ENCODE measurements at places on chromosomes 16 and 17. TPM values are rescaled to one million over a fixed set of nuclear protein-coding genes. Genes with fewer than 3 reads are reported as not detected.
A peak's percentile ranks its signal among the peaks of the same experiment; 100 is the strongest.

DNA sequence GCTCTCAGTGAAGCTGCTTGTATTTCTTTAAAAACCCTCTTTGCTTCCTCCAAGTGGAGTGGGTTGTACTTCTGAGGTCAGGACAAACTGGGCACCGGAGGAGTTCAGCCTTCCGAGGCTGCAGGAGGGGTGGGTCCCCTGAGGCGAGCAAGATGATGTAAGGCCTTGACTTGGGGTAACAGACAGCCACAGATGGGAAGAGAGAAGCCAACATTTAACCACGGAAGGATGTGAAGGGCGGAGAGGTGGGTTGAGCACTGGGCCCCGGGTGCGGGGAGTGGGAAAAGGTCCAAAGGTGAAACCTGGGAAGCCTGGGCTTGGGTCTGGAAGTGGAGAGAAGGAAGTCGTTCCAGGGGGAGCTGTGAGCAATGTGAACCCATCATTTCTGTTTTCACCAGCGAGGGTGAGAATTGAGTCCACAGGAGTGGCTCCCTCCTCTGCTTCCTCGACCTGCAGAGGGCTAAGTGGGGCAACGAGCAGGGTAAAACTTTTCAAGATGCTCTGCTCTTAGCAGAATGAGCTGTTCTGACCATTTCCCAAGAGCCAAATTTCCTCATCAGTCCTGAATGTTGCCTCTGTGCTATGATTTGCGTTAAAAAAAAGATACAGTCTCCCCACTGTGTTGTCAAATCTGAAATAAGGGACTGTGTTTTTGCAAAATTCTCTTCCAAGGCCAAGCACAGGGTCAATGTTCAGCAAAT lies 137.7 kb upstream of the CRHR1 start:
- no peak for DNase-seq

GRCh38 chr16:86052926-86053325 lies 154.0 kb downstream of the IRF8 start:
- DNase-seq, result no peak

- DNase-seq, result no peak
Measured at GRCh38 chr17:948284-948852, 31.2 kb downstream of the NXN start.

KRT27 gene
- total RNA-seq, result not detected

- no peak for DNase-seq
Measured at GRCh38 chr16:17333229-17333628, 137.5 kb downstream of the XYLT1 start.

DNA sequence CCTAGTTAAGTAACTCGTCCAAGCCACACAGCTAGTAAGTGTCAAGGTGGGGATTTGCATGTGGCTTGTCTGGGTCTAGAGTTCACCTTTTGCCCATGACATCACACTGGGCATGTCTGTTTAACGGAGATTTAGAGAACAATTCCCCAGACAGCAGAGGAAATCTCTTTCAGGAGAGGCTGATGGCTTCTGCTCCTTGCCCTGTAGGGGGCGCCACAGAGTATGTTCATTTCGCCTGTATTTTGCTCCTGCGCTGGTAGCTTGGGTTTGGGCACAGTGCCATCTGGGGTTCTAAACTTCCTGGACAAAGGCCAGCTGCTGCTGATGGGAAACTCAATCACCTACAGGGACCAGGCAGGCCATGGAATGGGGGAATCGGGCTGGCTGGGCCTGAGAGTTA lies 20.4 kb downstream of the OTOA start:
- DNase-seq, result no peak

- no peak for DNase-seq
Measured at GRCh38 chr17:48310748-48311213, 119.2 kb downstream of the SKAP1 start.

- DNase-seq, result no peak
Measured at GRCh38 chr17:19407601-19408345, 3.3 kb upstream of the RNF112 start.

- no peak for DNase-seq
Measured at GRCh38 chr17:18017958-18018357, 21.0 kb downstream of the ATPAF2 start.

GRCh38 chr17:15947976-15948752 lies 3.2 kb downstream of the ADORA2B start:
- DNase-seq, result no peak

DNA sequence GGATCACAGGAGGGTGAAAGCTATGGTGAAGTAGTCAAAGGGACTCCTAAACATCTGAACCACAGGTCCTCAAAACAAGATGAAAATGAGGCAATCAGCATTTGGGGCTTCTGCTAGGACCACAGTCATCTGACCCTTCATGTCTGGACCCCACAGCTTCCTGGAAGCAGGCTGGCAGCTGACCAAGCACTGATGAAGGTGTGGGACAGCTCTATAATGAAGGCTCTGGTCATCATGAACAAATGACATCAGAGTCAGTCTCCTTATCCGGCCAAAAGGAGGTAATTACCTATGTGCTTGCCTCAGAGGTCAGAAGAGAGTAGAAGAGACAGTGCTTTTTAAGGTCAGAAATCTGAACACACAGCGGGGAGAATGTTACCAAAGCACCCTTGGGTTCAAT lies 101.2 kb upstream of the GNAO1 start:
- no peak for DNase-seq

DNA sequence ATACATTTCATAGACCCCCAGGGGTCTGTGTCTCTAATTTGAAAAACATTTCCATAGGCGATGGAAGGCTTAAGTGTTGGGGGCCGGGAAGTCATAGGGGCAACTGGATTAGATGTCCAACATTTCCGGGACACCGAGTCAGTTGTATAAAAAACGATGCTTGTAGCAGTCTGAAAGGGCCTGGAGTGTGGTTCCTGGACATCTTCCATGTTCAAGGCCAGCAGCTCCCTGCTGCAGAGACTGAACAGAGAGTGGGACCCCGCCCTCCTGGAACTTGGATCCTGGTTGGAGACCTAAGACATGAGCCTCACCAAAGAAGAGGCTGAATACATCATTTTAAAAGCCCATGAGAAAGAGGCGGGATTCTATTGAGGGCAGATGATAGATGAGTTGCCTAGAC lies 82.0 kb upstream of the ZNF423 start:
- DNase-seq, result no peak

EDC4 gene
- 48.4 TPM for total RNA-seq

NPIPA5 gene
- 9.7 TPM for total RNA-seq

- DNase-seq, result no peak
Measured at GRCh38 chr16:49022351-49022963, 259.2 kb downstream of the CBLN1 start.

DNA sequence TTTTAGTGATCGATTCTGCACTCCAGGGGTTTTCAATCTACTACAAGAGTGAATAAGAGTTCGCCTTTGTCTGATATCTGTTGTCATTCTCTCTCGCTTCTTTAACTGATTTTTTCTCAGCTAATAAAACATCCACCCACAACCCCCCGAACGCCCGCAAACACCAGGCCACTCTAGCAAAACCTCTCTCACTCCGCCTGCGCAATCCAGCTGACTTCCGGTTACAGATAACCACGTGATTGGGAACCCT lies 338 bp upstream of the RPL19 start:
- peak; percentile 81 for DNase-seq

KRTAP2-2 gene
- not detected for total RNA-seq

GRCh38 chr16:75486676-75487313 lies 8.4 kb downstream of the CHST6 start:
- no peak for DNase-seq

KRT12 gene
- not detected for total RNA-seq

SDK2 gene
- total RNA-seq, result 1.6 TPM

DNA sequence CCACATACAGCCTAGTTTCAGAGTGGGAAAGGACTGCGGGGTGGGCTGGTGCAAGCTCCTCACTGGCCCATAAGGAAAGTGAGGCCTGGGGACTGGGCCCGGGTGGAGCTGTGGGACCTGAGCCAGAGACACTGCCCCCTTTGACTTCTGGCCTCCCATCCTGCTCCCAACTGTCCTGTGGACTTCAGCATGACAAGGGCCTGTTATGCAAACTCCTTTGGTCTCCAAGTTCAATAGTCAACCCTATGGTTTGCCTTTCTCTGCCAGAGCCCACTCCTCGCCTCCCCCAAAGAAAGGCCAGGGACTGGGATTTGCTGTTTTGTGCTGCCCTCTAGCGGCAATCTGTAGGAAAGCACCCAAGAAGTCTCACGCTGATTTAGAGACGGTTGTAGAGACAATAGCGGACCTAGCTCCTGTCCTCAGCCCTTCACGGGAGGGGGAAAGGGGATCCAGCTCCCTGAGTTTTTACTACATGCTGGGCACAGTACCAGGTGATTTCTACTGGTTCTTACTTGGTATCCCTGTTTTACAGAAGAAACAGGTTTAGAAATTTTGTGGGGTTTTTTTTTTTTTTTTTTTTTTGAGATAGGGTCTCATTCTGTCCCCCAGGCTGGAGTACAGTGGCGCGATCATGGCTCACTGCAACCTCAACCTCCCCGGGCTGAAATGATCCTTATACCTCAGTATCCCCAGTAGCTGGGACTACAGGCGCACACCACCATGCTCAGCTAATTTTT lies 1.2 kb upstream of the TLCD3B start:
- peak; percentile 21 for DNase-seq

- no peak for DNase-seq
Measured at GRCh38 chr16:79301051-79301450, 299.5 kb downstream of the MAF start.

Measured in kidney epithelial cell (primary cell).